ENCODE measurements at places on chromosomes 4 and X.

GRCh38 chr4:188821500-188821899, 682.3 kb downstream of the TRIML1 start:
- no peak for DNase-seq

DNA sequence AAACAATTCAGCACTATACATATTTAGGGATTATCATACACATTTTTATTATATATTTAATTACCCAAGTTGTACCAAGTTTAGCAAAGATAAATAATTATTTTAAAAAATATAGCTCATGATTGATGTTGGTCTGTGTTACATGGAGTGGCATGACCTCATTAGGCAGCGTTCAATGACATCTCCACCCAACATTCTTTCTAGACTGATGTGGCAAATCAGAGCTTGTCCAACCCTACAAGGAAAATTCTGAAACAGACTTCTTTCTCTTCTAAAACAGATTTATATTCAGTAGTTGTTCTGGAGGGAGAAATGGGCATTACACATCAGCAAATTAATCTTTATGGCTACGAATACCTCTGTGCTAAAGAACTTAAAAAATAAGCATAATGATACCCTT, 189.7 kb downstream of the PDGFC start:
- DNase-seq, result peak; percentile 67

DNA sequence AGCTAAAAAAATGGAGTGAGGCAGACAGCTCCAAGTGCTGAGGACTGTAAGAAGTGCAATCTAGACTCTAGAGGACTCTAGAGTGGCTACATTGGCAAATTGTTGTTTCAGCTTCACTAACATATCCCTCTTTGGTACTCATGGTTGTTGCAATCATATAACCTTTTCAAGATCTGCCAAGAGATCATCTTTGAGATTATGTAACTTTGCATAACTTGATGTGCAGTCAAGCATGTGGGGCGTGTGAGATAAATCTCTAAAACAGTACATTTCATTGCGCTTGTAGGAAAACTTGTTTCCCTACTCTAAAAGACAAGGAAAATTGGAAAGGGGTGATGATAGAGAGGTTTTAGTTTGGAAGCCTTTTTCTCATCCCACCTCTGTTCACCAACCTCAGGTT, 11.2 kb upstream of the BRS3 start:
- no peak for DNase-seq

GRCh38 chrX:46965125-46965758, 53.0 kb downstream of the JADE3 start:
- DNase-seq, result peak; percentile 62

DNA sequence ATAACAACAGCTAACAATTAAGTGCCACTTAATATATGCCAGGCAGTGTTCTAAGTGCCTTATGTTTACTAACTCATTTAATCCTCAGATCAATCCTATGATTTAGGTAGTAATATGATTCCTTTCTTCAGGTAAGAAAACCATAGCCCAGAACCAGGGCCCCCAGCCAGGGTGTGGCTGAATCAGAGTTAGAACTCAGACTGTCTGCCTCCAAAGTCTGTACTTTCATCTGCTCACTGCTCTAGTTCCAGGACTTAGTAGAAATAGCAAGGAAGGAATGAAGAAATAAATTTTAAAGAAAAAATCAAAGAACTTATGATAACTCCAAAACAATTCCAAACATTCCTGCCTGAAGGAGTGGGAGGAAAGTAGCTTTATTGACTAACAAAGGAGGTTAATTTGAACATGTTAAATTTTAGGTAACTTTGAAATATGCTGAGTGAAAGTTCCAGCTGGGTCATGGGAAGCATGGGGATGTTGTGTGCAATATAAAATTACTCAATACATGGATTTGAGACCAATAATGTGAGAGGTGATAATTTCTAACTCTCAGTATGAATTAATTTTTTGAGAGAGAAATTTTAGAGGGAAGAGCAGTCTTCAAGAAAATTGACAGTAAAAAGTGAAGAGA, 8.8 kb upstream of the ADH1C start:
- no peak for DNase-seq

- DNase-seq, result no peak
Observed at GRCh38 chr4:141891260-141892120, 255.1 kb downstream of the IL15 start.

DNA sequence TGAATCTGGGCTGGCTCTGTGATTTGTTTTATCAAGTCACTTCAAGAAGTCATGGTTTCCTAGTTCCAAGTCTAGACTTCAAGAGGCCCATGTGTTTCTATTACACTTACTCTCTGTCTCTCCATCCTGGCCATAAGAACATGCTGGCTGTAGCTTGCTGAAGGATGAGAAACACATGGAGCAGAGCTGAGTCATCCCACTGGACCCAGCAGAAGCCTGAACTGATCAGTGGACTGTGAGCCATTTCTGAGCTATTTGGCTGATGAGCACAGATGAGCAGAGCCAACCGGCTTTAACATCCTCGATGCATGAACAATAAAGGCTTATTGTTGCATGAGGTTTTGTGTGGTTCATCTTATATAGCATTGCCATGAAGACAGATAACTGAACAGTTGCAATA, 290.6 kb upstream of the BOD1L1 start:
- peak; percentile 99 for DNase-seq

DNA sequence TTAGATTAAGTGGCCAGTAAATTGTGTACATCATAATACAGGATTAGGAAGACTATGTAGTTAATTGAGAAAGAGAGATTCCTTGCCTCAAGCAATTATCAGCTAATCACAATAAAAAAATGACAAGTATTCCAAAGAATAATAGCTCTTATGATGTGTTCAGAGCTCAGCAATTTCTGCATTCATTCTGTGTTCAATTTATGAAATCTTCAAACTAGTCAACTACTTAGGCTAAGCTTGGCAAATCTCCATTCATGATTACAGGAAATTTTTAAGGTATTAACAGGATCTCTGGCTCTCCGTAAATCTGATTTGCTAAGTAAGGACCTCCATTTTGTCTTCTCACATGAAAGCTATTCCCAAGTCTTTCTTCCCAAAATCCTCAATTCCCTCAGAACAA, 256.9 kb upstream of the TEX13A start:
- DNase-seq, result peak; percentile 34

- peak; percentile 45 for DNase-seq
Observed at GRCh38 chrX:63713526-63713925, 71.5 kb downstream of the ARHGEF9 start.

DNA sequence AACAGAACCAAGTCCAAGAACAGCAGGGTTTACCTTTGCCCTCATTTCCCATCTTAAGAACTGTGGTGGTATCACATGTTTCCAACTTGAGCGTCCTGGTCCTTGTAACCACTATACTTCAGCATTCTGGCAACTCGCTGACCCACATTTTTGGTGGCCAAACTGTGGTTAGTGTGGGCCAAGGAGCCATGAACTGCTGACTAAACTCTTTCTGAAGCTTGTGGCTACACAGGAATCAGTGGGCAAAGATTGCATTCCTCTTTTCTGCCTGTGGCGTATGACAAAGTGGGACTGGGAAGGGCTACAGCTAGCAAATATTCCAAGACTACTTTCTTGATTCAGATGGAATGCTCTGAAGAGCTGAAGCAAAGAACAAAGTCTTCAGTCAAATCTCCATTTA, 106.3 kb upstream of the MID1 start:
- DNase-seq, result peak; percentile 76

DNA sequence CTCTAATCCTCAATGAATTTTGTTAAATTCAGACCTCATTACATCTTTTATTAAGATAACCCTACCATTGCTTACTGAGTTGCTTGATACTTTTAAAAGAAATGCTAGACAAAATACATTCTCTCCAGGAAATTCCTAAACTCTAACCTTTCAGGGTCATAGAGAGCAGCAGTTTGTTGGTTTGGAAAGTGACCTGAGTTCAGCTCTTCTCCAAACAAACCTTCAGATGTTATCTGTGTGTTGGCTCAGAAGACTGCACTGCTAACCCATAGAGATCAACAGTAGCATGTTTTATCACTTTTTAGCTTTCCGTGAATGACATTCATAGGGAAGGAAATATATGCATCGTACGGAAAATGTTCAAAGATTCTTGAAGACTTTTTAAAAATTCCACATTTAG, 101.8 kb upstream of the VEGFC start:
- DNase-seq, result no peak

DNA sequence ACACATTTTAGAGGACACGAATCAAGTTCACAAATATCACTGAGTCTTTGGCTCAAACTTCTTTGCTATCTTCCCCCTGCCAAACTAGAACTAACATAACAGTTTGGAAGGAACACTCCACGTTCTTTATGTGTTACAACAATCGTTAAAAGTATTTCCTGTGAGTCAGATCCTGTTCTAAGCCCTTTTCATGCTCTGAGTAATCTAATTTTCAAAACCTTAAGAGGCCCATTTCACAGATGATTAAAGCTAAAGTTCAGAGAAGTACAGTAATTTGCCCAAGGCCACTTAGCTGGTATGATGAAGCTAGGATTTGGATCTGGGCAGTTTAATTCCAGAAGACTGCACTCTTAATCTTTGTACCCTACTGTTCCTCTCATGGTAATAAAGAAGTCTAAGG, 854.4 kb upstream of the INTU start:
- peak; percentile 90 for DNase-seq

GRCh38 chrX:31245714-31246113, 173.9 kb upstream of the FTHL17 start:
- DNase-seq, result no peak

DNA sequence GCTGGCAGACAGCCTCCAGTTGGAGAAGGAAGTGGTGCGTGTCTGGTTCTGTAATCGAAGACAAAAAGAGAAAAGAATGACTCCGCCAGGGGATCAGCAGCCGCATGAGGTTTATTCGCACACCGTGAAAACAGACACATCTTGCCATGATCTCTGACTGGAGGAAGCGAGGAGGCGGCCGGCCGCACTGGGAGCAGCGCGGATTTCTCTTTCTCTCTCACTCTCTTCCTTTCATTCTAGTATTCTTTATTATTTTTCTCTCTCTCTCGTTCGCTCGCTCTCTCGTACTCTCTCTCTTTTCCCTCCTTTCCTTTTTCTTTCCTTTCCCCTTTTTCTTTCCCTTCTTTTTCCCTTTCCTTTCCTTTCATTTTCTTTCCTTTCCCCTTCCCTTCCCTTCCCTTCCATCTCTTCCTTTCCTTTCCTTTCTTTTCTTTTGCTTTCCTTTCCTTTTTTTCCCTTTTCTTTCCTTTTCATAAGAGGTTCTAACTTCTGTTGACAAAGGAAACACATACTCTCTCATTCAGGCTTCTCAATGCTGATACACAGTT, 1.2 kb downstream of the POU3F4 start:
- DNase-seq, result no peak

- no peak for DNase-seq
Observed at GRCh38 chr4:2069986-2070385, 10.9 kb downstream of the NAT8L start.

GRCh38 chrX:43745938-43746721, 90.0 kb downstream of the MAOA start:
- peak; percentile 0 for DNase-seq

- DNase-seq, result peak; percentile 58
Observed at GRCh38 chrX:41085878-41086626, 807 bp downstream of the USP9X start.

GRCh38 chr4:134628066-134628465, 426.5 kb upstream of the PABPC4L start:
- peak; percentile 47 for DNase-seq

- no peak for DNase-seq
Observed at GRCh38 chr4:168317621-168318020, 931 bp downstream of the DDX60 start.

GRCh38 chr4:84298023-84298718, 200.9 kb downstream of the NKX6-1 start:
- no peak for DNase-seq

- DNase-seq, result peak; percentile 64
Observed at GRCh38 chrX:97215186-97215585, 331.5 kb downstream of the RPA4 start.

DNA sequence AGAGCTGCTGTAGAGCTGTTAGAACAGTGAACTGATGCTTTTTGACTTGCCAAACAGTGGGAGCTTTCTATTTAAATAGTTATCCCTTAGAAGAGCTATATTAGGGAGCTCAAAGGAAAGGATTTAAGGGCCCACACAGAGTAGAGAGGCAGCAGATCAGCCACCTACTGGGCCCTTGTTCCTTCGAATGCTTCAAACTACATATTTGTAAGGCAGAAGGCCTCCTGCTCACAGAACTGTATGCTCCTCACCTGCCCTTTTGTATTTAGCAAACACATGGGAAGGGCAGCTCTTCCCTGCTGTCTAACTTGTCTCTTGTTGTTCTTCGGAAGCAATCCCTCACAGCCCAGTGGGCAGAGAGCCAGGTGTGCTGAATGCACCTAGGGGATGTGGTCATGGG, 38.0 kb downstream of the IL1RAPL1 start:
- DNase-seq, result no peak

- DNase-seq, result no peak
Observed at GRCh38 chr4:182400790-182401189, 157.6 kb downstream of the TENM3 start.

- no peak for DNase-seq
Observed at GRCh38 chrX:38607976-38608375, 46.6 kb downstream of the TSPAN7 start.

DNA sequence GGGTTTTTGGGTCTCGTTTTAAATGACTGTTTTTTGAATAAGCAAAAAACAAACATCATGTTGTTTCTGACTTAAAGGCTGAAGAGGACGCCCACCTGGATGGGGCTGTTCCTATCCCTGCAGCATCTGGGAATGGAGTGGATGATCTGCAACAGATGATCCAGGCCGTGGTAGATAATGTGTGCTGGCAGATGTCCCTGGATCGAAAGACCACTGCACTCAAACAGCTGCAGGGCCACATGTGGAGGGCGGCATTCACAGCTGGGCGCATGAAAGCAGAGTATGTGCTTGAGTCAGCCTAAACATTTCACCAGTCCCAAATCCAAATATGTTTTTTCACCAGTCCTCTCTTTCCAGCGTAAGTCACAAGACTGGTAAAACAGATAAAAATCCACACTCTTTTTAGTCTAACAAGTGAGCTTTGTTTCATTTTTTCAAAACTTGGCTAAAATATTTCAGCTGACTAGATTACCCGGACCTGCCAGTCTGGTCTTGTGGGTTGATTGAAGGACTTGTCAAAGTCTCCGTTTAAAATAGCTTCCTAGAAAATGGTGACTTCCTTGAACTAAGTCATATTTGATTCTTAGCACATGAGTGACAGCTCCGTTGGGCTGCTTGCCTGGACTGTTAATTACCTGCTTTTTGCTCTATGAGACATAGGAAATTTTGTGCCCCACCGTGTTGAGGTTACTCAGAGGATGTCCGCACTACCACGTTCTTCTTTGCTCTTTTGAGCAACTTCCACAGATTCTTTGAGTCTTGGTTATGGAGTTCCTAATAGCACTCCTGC, 20.8 kb downstream of the ENOPH1 start:
- DNase-seq, result no peak

- peak; percentile 86 for DNase-seq
Observed at GRCh38 chr4:182492423-182492822, 249.2 kb downstream of the TENM3 start.

- DNase-seq, result no peak
Observed at GRCh38 chrX:17741123-17741511, 3.8 kb downstream of the SCML1 start.

GRCh38 chrX:39823854-39824253, 273.9 kb downstream of the BCOR start:
- DNase-seq, result no peak
